CD8-positive, alpha-beta T cell (primary cell): ENCODE measurements at places on chromosomes 11 and 22.

DNA sequence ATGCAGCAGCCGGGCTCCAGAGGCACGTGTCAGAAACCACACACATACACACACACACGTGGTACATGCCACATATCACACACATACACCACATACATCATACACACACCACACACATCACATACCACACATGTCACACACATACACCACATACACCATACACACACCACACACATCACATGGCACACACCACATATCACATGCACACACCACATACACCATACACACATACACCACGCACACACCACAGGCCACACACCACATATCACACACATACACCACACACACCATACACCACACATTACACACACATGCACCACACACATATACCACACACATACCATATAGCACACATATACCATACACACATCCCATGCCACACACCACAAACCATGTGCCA, 97.5 kb upstream of the PRR5 start:
- no peak for DNase-seq

GRCh38 chr11:101862391-101863233, 52.2 kb upstream of the CEP126 start:
- DNase-seq = peak; percentile 2

- no peak for DNase-seq
Observed at GRCh38 chr11:9853929-9854552, 190.2 kb downstream of the SWAP70 start.

- DNase-seq = no peak
Observed at GRCh38 chr11:102462610-102463009, 10.0 kb upstream of the TMEM123 start.

GRCh38 chr22:36470162-36470993, 11.1 kb downstream of the TXN2 start:
- peak; percentile 91 for DNase-seq

DNA sequence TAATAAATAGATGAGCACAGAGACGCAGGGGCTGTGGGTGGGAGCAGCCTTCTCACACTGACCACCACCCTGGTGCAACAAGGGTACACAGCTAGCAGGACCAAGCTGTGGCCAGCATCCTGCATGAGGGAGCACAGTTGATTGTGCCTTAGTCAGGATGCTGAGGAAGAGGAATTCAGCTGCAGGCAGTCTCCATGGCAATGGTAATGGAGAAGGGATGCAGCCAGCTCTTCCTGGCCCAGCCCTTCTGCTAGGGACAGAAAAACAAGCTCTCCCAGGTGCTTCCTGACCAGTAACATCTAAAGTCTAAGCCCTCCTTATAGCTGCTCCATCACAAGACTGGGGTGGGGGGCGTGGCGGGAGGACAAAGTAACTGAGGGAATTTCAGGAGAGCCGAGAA, 363.5 kb downstream of the BUD13 start:
- DNase-seq = no peak

GRCh38 chr11:76391021-76391420, 9.9 kb downstream of the GVQW3 start:
- no peak for DNase-seq

- no peak for DNase-seq
Observed at GRCh38 chr11:112465433-112466024, 204.9 kb upstream of the PLET1 start.

DNA sequence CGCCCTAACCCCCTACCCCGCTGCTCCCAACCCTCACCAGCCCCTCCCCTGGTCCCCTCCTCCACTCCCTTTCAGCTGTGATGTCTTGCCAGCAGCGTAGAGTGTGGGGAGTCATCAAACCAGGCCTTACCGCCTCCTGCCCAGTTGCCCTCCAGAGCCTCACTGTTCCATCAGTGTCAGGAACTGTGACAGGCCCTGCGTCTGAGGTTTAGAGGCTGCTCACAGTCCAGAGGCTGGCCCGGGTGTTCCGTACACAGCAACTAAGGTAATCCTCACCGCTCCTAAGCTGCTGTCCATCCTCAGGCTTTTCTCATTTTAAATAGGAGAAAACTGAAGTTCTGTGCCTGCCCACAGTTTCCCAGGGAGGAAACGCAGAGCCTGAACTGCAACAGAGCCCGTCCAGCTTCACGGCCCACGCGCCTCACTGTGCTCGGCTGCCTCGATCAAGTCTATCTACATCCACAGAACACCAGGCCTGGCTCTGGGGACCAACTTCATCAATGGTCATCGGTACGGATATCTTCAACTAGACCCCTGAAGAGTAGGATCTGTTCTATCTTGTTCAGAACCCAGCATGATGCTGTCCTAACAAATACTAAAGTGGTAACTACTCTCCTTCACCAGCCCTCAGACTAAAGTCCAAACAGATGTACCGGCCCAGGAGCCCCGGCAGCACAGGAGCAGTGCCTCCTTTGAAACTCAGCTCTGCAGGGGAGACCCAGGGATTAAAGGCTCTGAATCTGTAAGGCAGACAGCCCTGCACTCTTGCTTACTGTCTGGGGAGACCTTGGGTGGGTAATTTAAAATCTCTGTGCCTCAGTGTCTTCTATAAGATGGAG, 10.3 kb downstream of the VPS37C start:
- DNase-seq = no peak

DNA sequence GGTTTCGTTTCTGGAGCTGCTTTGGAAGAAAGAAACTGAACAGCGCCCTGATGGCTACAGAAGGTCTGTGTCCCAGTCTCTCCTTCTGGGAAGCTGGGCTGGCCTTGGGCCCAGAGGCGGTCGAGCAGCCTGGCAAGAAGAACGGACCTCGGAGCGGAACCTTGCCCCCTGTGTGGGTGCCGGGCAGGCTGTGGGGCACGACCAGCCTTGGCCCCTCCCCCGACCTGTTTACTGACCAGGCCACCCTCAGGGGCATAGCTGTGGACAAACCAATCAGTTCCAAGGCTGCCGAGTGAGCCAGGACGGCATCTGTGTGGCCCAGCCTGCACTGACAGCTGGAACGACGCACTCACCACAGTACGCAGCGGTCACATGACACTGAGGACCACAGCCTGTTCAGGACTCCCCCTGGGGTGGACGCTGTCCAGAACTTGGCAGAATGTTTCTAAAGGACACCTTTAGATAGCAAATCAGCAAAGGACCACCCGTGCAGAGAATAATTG, 7.2 kb downstream of the PIM3 start:
- DNase-seq = no peak

DNA sequence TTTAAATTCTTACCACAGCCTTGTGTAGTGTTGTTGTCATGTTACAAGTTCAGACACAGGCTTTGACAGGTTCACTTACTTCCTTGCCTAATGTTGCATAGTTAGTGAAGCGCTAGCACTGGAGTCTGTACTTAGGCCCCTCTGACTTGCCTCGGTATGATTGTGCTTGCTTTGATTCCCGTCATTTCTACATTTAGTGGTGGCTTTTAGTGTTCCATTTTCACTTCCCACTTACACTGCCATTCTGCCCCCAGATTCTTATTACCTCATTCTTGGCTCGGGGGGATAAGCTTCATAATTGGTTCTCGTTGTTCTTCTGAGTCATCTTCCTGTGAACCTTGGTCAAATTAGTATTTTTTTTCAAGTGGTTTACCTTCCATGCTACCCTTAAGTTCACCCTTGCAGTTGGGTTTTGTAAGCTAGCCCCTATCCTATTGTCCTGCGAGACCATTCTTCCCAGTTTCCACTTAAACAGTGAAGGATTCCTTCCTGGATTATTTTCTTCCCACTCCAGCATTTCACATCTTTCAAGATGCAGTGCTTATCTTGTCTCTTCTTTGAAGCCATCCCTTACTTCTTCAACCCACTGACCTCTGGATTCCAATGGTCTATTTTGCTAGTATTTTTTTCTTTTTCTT, 68.7 kb downstream of the DDX10 start:
- no peak for DNase-seq

GRCh38 chr22:27116312-27117086, 459.1 kb downstream of the MIAT start:
- DNase-seq = no peak

- peak; percentile 71 for DNase-seq
Observed at GRCh38 chr22:45284705-45285262, at the start of gene UPK3A. TSS of gene UPK3A (plus strand) at chr22:45284949. CDS start at chr22:45285014, 65 bp downstream.

DNA sequence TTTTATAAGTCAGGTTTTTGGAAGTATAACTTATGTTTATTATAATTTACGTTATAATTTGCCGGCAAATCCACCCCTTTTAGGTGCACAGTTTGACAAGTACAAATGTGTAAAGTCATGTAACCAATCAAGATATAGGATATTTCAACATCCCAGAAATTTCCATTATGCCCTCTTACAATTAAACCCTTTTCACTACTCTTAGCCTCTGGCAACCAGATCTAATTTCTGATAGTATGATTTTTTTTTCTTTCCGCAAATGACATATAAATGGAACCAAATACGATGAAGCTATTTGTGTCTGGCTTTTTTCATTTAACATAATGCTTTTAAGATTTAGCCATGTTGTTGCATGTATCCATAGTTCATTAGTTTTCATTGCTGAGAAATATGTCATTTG, 69.5 kb upstream of the HTATIP2 start:
- no peak for DNase-seq

GRCh38 chr11:77213029-77213579, 85.1 kb downstream of the MYO7A start:
- DNase-seq = no peak

GRCh38 chr22:20563466-20563906, 56.1 kb downstream of the MED15 start:
- DNase-seq = no peak

- no peak for DNase-seq
Observed at GRCh38 chr11:105045676-105046296, 651 bp upstream of the CARD16 start.

DNA sequence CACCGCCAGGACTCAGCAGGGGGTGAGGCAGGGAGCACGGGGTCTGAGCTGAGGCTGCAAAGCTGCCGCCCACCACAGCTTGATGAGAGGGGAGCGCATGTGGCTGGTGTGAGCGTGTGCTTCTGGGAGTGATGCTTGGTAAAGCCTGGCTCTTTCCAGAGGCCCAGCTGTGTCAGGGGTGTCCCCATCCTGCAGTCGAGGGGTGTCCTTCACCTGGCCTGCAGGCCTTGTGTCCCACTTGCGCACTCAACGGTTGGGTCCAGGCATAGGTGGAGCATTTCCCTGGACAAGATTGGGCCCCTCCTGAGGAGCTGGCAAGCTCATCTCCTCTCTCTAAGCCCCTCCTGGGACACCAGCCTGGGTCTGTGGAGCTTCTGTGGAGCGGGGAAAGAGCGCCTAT, 273.9 kb downstream of the TBC1D22A start:
- DNase-seq = no peak

- DNase-seq = no peak
Observed at GRCh38 chr11:127576210-127576609, 575.6 kb upstream of the KIRREL3 start.

DNA sequence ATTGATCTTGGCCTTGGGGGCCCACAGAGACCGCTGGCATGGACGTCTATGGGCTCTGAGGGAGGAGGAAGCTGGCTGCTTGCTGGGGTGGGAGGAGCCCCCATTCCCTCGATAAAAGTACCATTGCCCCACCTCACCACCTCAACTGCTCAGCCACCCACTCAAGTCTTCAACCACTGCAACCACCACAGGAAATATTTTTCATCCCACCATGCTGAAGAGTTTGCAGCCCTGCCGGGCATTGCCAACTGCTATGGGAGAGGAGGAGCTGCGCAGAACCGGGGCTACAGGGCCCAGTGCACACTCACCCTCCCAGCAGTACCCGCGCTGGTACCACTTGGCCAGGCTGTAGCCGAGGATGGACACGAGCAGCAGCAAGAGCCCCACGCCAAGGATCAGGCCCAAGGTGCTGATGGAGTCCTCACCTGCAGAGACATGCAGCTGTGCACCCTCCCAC, 29.2 kb downstream of the IL10RA start:
- DNase-seq = peak; percentile 73

DNA sequence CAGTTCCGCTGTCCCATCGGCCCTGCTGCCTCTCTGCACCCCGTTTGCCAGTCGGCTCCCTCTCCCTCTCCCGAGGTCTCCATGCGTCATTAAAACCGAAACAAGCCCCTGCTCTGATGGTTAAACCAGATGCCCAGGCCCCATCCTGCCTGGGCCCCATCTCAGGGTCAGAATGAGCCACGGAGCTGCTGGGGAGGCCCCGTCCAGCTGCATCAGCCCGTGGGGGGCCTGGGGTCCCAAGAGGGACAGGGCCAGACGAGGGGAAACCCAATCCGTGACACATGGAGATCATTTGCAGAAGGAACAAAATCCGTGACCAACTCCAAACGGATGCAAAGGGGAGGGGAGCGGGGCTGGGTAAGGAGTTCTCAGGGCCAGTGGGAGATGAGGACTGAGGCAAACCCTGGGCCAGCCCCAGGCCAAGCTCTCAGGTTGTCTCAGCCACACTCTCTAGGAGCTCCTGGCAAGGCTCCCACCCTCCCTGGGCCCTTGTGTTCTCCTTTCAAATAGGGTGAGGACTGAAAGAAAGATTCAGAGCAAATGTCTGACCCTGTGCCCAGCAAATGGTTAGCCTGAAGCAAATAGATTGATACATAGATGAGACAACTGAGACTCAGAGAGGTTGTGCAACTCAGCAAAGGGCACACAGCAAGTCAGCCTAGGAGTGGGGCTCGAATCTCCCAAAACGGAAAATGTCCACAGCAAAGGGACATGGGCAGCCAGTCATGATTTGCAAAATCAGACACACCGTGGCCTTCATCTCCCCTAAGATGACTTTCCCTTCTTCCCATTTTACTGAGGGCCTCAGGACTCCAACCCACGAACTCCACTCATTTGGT, 162.1 kb downstream of the MN1 start:
- no peak for DNase-seq

DNA sequence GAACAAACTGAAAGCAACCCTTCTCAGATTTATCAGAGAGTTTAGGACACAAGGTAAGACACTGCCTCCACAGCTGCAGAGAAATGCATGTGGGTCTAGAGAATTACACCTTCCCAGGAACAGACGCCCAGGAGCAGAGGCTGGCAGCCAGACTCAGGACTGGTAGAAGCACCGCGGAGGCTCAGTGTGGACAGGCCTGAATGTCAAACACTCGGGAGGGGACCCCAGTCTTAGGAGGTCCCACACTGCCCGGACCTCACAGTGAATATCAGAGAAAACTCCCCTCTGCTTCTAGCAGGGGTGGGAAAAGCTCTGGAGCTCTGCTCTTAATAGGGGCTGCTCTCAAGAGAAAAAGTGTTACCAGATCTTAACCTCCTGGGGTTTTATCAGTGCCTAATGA, 952.7 kb downstream of the BRD1 start:
- no peak for DNase-seq

GRCh38 chr11:68403831-68404230, 56.7 kb upstream of the PPP6R3 start:
- DNase-seq = no peak
